ENCODE measurements at places on chromosomes 11 and 22.

DNA sequence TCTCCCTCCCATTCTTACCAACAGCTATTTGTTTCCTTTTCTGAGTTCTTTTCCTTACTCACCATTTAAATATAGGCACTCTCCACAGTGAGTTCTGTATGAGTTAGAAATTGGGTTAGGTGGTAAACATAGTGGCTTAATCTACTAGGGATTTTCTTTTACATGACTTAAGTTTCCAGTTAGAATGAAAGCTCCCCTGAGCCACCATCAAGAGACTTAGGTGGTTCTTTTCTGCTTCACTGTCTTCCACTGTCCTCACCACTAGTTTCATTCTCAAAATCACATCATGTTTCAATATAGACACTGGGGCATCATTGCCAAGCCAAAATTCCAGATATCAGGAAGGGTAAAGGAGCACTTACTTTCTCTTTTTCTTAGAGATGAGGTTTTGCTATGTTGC is 9.0 kb upstream of the REXO2 start:
- DNase-seq = no peak

GRCh38 chr11:108734956-108735559 is 70.2 kb downstream of the DDX10 start:
- no peak for DNase-seq

DNA sequence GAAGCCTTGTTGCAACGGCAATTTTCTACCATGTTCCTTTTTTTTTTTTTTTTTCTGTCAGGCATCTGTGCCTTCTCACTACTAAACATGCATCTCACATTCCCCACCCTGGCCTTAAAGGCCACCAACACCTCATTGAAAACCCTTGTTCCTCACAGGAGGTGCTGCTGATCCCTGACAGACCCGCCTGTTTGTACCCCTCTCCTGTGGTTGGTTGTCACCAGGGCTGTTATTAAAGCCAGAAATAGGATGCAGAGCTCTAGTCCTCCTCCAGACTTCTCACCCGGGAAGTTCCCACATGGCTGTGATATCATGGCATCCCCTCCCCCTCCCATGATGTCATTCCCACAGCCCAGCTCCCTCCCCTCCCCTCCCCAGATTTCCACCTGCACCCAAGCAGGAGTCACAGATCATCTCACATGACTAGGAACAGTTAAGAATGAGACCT is 302.8 kb upstream of the NCAM1 start:
- DNase-seq = no peak

DNA sequence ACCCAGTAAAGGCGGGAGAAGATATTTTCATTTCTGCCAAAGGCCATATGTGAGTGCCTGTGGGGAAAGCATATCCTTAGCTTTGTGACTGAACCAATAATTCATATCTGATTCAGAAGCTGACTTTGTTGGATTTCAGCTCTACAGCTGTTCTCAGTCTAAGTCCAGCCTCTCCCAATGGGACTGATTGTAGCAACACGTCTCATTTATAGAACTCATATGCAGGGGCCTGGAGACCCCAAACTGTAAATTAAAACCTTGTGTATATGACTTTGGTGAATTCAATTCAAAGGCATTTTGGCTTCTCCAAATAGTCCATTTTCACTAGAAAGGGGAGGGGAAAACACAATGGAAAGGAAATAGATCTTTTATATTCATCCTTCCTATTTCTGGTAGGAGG is 250.4 kb upstream of the SORL1-AS1 start:
- DNase-seq = no peak

DNA sequence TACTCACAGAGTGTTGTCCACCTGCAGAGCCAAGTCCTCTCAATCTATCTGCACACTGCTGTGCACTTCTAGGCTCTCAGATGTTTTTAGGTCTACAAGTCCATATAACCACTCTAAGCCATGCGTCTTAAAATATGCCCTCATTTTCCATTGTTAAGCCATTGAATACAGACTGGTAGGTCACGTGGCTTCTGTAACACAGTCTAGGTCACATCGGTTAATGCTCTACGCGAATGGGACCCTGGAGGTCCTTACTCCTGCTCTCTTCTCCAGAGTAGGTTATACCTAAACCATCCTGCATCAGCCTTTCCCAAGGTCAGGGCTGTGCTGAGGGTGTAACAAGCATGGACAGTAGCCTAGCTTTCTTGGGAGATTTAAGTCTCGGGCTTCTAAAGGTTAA is 819 bp downstream of the JAML start:
- DNase-seq = no peak

DNA sequence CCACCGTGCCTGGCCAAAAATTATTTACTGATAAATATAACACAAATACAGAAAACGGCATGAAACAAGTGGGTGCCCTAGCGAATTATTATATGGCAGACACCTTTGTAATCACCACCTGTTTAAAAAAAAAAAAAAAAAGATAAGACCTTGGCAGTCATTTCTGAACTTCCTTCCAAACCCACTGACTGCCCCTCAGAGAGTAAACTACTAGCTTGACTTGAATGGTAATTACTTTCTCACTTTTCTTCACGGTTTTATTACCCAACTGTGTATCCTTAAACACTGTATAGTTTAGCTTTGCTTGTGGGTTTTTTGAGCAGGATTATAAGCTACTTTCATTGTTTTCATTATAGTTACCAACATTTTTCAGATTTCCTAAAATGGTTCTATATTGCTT is 23.7 kb downstream of the SFI1 start:
- DNase-seq = no peak

DNA sequence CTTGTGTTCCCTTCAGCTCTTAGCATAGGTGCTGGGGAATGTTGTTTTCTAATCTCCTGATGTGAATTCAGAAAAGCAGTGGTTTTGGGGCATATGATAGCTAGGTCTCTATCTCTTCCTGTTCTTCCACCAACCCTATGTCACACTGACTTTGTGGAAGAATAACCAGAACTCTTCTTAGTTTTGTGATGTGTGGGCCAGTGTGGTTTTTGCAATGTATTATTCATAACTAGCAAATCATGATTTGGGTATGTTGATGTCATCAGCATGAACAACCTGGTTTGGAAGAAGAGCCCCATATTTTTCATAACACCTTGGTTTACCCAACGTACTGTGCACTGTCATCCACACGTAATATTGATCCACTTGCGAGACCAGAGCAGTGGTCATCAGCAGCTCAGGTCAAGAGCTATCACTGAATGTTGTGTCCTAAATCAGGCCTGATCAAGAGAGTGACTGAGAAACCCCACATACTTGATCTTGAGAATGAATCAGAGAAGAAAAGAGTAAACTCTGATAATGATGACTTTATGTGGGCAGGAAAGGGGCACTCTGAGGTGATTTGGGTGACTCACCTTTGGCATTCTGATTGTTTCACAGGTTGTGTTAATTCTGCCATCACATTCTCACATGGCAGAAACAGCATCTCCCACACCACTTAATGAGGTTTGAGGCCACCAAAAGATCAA is 19.4 kb upstream of the MS4A6E start:
- no peak for DNase-seq

Data from hypothalamus (tissue), 51 donors.